Kidney (tissue), 22 donors: ENCODE measurements at places on chromosomes 6 and 20.

DNA sequence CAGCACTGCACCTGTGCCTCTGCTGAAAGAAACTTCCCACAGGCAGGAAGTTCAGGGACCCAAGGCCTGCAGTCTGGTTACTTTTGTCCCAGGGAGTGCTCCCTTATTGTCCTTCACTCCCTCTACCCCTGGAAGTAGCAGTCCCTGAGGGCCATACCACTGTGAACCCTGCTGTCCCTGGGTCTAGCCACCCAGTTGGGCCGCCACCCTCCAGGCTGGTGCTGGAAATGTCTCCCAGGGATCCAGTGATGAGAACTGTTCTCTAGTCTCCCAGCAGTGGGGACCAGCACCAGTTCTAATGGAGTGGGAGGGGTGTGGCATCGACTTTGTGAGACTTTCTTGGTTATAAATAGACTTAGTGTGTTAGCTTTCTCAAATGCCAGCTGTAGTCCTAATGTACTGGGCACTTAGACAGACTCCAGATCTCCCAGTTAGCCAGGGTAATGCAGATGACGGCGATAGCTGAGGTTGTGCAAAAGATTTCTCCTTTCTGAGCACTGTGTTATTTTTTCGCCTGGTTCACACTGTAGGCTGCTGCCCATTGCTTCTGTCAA lies 462.5 kb downstream of the CDH26 start:
- DNase-seq: no peak

DNA sequence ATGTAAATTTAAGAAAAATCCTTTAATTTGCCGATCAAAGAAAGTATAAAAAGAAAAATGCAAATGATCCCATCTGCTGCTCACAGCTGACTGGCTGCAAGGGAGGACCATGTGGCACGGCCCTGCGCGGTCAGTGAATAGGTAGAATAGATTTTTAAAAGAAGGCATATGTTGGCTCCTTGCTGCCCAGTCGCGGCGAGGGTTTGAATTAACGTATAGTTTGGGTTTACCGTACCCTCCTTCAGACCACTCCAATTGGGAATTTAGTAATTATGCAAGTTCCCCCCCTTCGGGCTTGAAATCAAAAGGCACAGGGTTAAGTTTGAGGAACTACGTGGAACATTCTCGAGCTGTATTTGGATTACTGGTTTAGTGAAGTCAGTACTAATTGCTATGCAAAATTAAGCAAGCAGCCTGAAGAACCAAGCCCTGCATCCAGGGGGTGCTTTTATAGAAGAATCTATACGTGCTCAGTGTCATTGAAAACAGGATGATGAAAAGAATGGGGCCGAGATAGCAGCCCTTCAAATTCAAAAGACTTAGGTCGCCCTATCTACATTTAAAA lies 1.1 kb upstream of the BEND3 start:
- DNase-seq: no peak

DNA sequence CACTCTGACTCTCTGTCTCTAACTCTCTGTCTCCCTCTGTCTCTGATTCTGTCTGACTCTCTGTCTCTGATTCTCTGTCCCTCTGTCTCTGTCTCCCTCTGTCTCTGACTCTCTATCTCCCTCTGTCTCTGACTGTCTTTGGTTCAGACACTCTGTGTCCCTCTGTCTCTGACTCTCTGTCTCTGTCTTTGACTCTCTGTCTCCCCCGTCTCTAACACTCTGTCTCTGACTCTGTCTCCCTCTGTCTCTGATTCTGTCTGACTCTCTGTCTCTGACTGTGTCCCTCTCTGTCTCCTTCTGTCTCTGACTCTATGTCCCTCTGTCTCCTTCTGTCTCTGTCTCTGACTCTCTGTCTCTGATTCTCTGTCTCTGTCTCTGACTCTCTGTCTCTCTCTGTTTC lies 21.7 kb upstream of the NOL4L start:
- no peak for DNase-seq

DNA sequence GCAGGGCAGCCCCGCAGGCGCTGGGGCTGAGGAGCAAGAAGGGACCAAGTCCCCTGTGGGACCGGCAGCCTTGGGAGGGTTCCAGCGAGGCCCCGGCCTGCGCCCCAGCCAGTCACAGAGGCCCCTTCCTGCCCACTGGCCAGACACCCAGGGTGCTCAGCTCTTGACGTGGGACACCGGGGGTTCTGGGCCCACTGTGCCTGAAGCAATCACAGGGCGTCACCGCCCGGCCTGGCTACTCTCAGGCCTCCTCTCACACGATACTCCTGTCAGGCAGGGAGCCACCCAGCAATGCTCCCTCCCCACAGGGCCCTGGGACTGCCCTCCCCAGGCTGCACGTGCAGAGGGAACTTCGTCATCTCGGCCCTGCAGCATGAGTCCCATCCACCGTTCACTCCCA lies 14.5 kb downstream of the TAF4 start:
- DNase-seq: no peak

GRCh38 chr6:11381801-11382513 lies 149.5 kb upstream of the NEDD9 start:
- DNase-seq: no peak

DNA sequence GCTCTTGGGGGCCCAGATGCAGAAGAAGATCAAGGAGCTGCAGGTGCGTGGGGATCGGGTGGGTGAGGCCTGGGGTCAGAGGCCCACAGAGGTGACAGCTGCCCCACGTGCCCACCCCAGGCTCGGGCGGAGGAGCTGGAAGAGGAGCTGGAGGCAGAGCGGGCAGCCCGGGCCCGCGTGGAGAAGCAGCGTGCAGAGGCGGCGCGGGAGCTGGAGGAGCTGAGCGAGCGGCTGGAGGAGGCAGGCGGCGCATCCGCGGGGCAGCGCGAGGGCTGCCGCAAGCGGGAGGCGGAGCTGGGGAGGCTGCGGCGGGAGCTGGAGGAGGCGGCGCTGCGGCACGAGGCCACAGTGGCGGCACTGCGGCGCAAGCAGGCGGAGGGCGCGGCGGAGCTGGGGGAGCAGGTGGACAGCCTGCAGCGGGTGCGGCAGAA lies 41.5 kb downstream of the MYH7B start:
- peak; percentile 84 for DNase-seq

GRCh38 chr6:43742931-43743632 lies 26.9 kb upstream of the VEGFA start:
- DNase-seq: peak; percentile 82

- no peak for DNase-seq
These were observed 5.5 kb downstream of the PDCD2 start for GRCh38 chr6:170578909-170579308.

GRCh38 chr6:18317850-18318249 lies 53.5 kb upstream of the DEK start:
- DNase-seq: no peak

GRCh38 chr6:38797391-38797790 lies 82.3 kb downstream of the DNAH8 start:
- DNase-seq: peak; percentile 85

DNA sequence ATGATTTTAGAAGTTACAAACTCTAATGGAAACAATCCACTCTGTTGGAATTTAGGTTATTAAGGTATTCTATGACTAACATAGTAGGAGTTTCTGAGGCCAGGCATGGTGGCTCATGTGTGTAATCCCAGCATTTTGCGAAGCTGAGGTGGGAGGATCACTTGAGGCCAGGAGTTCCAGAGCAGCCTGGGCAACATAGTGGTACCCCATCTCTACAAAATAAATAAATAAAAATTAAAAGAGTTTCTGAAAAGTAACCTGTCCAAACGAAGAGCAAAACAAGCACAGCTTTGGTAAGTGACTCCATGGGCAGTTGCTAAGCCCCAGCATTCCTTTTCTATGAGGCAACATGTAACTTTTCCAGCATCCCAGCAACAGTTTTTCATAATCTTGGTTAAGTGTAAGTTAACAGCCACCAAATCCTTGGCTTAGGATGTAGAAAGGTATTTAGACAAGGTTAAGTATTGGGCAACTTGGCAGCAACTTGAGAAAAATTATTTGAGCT lies 86.3 kb downstream of the SOX4 start:
- DNase-seq: no peak
